NB4 (cell line): ENCODE measurements at places on chromosomes 13 and 19.

DNA sequence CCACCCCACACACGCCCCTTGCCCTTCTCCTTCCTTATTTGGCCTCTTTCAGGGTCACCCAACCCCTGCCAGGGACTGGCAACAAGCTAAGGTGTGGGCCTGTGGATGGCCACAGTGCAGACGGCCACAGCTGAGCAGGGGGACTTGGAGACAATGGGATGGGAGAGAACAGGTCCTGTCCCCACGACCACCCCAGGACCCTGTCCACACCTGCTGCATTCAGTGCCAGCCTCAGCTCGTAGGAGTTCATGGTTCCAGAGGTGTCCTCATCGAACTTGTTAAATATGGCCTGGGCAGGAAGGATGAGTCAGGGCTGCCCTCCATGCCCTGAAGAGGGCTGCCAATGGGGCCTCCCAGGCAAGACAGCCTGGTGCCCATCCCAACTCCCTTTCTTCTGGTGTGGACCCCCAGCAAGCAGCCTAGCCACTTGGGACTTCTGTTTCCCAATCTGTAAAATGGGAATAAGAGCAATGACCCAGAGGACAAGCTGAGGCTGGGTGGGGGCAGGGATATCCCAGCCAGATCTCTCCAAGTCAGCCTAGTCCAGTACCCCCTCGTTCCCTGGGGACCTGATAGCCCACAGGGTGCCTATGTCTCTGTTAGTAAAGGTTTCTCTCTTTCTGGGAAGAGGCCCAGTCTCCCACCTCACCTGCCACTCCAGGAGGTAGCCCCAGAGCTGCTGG is 10.6 kb downstream of the CAPN12 start:
- DNase-seq: peak; percentile 44

GRCh38 chr19:36837176-36837905 is 846 bp downstream of the ZNF790 start:
- DNase-seq: peak; percentile 2

DNA sequence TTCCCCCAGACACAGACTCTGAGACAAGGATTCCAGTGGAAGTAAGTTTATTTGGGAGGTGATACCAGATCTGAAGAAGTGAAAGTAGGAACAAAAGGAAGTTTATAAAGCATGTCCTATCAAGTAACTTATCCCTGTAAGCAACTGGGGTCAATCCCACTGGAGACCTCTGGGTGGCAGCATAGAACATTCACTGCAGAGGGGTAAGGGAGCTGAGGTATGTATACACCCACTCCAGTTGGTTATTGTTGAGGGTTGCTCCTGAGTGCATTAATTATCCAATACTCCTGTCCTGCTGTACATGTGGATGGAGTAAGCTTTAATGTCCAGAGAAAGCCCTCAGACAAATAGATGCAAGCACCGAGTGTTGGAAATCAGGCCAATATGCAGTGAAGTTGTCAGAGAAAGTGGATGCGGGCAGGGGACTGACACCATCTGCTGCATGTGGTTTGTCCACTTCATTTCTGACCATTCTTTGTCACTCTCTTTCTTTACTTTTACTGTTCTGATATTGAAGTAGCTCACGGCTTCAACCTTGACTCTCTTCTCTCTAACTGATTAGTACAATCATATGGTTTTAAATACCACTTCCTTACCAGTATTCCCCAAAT is 46.7 kb downstream of the NOTCH3 start:
- peak; percentile 68 for DNase-seq

GRCh38 chr19:17579661-17580244 is 24.3 kb downstream of the COLGALT1 start:
- peak; percentile 63 for DNase-seq

- DNase-seq: peak; percentile 46
Observed at GRCh38 chr19:4567584-4568071, 8.1 kb upstream of the SEMA6B start.

DNA sequence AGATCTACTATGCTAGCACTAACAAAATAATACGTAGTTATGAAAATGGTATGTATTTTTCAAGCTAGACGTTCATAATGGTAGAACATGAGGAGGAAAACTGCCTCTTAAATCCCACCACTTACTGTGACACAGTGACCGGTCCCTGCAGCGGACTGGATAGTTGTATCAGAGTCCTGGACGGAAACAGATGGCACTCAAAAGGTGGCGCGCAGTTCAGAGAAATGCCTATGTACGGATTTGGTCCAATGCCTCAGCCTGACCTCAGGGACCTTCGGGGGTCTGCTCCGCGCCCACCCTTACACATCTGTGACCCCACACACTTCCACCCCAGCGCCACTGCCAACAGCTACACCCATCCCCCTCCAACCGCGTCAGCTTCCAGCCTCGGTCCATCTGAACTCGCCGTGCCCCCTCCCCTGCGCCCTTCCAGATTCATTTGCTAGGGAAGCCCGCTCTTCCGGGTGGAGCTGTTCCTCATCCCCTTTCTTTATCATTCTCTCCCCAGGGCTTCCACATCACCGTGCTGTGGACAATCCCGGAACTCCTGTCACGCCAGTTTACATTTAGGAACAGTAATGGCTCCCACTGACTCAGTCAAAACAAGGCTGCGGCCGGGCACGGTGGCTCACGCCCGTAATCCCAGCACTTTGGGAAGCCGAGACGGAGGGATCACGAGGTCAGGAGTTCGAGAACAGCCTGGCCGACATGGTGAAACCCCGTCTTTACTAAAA is 792 bp upstream of the LENG8 start:
- DNase-seq: peak; percentile 54
